Body of pancreas (tissue), 4 donors: ENCODE measurements at places on chromosomes 12 and 14.

- no peak for DNase-seq
Observed at GRCh38 chr12:69123919-69124638, 115.3 kb upstream of the CPSF6 start.

GRCh38 chr12:102496591-102496990 is 16.2 kb upstream of the IGF1 start:
- no peak for DNase-seq

DNA sequence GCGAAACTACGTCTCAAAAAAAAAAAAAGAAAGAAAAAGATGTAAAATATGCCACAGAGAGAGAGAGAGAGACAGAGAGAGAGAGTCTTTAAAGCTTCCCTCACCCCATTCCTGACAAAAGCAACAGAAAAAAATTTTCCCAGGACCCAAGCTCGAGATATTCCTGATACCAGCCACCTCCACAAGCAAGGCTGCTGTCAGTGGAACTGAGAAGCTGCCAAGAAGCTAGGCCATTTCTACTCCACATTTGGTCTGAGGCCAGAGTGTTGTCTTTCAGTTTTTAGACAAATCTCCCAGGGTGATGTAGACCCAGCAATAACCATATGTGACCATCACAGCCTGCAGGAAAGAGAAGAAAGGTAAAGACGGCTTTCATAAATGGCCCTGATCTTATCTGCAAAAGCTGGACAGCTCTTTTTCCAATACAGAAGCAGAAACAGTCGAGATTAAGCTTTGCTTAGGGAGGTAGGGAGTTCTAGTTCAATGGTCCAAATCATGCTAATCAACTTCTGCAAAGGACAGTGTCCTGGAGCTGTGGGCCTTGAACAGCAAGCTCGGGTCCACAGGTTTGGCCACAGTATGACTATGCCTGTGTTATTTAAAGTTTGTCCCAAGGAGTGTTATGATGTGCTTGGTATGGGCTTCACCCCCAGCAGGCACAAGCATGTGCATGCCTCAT is 130.3 kb upstream of the NUDT4 start:
- DNase-seq, result no peak

- peak; percentile 55 for DNase-seq
Observed at GRCh38 chr12:123973552-123974341, 732 bp downstream of the ZNF664 start.

- peak; percentile 13 for DNase-seq
Observed at GRCh38 chr12:107131832-107132616, 38.7 kb upstream of the CRY1 start.

DNA sequence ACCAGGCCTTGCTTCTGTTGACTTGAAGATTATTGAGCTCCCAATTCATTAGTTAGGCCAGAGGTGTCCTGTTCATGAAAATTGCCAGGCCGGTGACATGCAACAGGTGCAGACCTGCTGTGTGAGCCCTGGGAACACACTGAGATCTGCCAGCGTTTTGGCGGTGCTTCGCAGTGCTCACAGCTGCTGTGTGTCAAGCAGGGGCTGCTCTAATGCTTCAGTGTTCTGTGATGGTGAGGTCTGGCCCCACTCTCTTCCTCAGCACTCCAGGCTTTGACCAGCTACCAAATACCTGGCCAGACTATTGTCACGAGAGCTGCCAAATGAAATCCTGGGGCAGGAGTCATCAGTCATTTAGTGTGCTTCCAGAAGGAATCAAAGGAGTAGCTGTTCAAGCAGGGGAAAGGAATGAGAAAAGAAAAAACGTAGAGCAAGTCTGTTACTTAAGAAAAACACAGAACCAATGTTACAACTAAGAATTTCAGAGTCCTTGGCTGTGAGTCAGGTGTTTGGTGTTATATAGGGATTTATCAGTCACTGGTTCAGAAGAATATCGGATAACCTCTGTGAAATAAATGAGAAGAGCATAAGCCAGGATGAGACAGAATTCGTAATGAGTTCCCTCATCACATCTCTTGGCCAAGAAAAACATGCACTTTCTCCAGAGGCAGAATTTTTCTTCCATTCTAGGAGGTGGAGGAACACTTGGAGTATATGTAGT is 150.8 kb downstream of the FBXL14 start:
- no peak for DNase-seq

GRCh38 chr12:2753536-2753935 is 41.2 kb upstream of the FKBP4 start:
- no peak for DNase-seq

DNA sequence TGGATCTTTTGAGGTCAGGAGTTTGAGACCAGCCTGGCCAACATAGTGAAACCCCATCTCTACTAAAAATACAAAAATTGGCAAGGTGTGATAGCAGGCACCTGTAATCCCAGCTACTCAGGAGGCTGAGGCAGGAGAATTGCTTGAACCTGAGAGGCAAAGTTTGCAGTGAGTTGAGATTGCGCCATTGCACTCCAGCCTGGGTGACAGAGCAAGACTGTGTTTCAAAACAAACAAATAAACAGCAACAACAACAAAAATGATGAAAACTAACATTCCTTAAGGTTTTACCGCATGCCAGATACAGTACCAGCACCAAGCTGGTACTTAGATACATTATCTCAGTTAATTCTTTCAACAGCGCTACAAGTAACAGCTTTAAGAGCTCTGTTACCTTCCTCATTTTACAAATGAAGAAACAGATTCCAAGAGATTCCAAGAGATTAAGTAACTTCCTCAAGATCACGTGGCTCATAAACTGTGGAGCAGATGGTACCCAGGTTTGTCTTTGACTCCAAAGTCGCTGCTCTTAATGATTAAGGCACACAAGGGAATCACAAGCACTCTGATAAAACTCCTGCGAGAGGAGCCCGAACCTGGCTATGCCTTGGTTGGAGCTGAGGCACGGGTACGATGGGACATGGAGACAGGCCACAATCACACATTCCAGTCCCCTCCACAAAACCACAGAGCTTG is 17.7 kb upstream of the PLEK2 start:
- DNase-seq, result no peak

- peak; percentile 44 for DNase-seq
Observed at GRCh38 chr12:46214668-46215436, 54.0 kb downstream of the SLC38A1 start.

DNA sequence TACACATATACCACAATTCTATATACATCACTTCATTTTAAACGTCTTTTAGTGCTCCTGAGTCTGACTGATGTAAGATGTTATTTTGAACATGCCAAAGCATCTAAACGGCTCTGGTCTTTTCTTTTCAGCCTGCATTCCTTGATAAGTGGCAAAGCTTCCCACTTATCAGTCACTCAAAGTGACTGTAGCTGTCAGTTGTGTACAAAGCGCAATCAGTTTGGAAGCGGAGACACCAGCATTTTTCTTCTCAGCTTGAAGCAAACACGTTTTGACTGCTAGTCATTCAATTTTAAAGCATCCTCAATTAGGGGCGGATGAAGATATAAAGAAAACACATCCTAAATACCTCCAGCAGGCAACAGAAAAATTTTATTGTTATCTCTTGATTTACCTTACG is 226.8 kb downstream of the SOX5 start:
- DNase-seq, result no peak

GRCh38 chr12:31518680-31519227 is 72.2 kb downstream of the DENND5B start:
- peak; percentile 12 for DNase-seq

DNA sequence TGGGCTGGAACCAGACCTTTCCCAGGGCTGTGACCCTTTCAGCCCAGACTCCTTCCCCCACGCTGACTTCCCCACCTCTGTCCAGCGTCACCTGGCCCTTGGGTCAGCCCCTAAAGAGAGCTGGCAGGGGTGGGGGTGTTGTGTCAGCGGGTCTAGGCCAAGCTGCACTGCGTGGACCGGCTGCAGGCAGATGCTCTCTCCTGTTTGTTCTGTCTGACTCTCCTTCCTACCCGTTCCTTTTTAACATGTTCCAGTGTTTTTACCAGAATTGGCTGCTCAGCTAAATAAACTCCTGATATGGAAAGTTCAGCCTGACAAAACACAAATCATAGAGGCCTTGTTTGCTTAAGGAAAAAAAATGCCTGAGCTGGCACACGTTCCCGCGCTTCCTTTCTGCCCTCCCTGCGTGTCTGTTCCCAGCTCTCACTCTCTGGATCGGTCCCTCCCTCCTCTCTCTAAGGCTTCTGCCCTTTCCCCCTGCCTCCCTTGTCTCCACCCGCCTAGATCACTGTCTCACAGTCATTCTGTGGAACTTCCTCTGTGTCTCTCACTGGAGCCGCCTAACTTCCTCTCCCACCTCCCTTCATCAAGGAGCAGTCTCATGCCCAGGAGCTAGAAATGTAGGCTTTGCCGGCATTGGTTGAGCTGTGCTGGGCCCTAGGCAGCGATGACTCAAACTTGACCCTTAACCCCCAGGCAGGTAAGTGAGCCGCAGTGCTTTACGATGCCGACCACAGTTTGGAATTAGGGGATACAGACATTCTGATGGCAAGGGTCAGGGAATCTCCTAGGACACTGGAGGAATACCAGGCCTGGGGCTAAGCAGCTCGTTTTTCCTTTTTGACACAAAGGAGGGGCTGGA is 15.5 kb upstream of the MLXIP start:
- DNase-seq, result peak; percentile 72

DNA sequence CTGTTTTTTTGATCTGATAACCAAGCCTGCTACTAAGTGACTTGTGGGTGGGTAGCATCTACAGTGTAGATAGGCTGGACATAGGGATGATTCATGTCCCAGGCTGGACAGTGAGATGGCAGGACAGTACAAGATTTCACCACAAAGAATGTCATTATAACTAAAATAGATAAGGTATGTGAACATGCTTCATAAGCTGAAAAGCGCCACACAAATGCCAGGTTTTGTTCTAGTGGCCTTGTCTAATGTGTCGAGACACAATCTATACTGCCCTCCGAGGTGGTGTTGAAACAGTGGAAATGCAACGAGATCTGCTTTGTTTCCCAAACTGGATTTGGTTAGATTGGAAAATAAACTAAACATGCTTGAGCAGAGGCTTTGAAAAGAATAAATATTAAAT is 4.4 kb downstream of the LGALS3 start:
- DNase-seq, result peak; percentile 53

GRCh38 chr12:55063291-55063690 is 43.5 kb downstream of the NEUROD4 start:
- DNase-seq, result no peak

DNA sequence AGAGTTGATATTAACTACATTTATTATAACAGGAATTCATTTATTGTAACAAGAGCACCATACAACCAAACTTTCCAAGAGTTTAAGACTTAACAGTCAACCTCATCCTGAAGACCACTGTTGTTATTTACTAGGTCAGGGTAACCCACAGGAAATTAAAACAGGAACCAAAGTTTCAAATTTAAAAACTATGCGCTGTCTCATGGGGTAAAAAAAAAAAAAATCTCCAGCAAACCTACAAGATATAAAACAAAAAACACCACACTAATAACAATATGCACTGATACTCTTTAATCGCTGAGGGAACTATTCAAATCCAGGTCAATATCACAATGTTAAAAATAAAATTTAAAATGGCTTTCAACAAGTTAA is 44.5 kb downstream of the FOXN3 start:
- DNase-seq, result no peak

DNA sequence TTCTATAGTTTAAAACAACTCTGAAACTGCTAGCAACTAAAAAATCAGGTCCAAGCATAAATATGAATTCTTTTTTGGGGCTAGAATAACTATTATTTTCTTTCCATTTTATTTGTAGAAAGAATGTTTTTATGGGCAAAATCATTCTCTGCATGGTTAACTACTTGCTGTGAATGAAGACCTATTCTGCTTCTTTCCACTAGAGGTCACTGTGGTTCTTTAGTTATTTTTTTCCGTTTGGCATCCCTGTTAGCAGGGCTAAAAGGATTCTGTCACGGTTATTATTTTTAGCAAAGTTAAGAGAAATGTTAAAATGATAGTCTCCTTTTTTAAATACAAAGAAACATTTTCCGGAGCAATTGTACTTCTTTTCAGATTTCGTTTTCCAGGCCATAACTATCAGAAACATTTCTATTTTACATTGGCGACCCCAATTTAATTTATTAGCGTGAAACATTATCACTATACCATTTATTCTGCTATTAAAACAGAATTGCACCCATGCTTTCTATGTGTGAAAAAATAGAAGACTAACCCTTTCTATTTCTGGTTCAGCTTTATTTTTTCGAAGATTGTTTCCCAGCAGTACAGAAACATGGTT is 404.8 kb downstream of the ATP23 start:
- DNase-seq, result no peak

- DNase-seq, result no peak
Observed at GRCh38 chr12:51970904-51971646, 19.6 kb downstream of the ACVR1B start.

- DNase-seq, result no peak
Observed at GRCh38 chr14:74554742-74555362, 57.2 kb downstream of the LTBP2 start.

GRCh38 chr12:47801170-47801903 is 18.4 kb downstream of the HDAC7 start:
- DNase-seq, result no peak

DNA sequence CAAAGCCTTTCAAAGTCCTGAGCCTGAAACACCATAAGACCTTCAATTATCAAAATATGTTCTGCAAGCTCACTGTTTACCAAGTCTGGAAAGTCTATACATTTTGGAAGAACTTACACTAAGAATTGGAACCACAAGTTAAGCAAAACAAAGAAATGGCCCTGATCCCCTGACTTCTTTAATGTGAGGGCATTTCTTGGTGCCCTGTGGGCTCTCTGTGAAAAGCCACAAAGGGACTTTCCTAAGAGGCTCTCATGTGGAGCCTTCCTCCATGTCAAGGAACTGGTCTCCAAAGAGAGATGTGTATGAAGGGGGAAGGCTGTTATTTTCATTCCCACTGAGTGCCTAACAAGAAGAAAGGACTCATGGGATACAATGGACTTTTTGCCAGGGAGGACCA is 13.5 kb upstream of the MYH6 start:
- no peak for DNase-seq

DNA sequence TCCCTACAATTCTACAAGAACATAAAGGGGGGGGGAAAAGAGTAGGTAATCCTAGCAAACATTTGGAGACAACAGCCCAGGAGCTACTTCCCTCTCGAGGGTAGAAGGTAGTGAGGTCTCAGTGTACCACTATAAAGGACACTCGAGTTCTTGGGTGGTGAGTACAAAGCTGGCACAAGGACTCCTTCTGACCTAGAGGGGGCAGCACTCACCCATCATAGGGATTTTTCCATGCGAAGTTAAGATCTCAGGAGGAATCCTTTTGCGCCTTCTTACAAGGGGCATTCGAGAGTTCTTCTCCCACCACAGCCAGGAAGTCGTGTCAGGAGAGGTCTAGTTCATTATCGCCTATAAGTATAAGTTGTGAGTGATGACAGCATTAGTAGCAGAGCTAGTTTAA is 200.2 kb upstream of the RBM19 start:
- peak; percentile 25 for DNase-seq

GRCh38 chr12:30846776-30847175 is 79.8 kb upstream of the TSPAN11 start:
- no peak for DNase-seq

DNA sequence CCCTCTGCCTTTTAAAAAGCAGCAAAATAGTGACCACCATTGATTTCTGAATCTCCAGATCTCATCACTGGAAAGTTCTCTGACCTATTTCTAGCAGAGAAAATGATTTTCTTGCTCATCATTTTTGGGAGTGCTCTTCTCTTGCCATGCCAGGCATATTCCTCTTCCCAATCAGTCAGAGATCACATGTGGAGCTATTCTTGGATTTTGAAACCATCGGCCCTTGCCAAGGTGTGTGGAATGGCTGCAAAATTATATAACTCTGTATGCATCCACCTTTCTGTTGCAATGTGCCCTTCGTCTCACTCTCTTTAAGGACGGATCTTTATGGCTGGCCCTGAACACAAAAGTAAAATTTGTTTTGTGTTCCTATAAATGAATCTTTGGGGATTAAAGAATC is 25.5 kb upstream of the LDHB start:
- no peak for DNase-seq

- DNase-seq, result no peak
Observed at GRCh38 chr12:64911912-64912311, 87.5 kb downstream of the TBC1D30 start.
